ENCODE measurements at places on chromosomes 1 and 21.

DNA sequence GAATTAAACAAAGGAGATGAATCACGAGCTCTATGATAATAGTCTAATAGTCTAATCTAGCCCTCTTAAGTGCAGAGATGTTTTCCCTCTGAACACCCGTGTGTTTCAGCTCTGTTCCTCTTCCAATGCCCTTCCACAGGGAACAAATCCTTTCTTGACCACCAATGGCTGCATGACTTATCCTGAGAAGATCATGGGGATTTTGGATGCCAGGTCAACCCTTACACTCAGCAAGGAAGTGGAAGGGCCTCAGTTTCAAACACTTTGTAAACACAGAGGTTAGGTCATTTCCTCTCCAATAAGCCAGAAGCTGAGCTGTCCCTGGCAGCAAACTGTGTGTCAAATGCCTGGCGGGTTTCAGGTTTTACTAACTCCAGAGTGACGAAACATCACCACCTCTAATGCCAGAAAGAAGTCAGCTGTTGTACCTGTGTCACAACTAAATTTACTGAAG lies 200.0 kb downstream of the GABPA start:
- peak; percentile 72 for DNase-seq

DNA sequence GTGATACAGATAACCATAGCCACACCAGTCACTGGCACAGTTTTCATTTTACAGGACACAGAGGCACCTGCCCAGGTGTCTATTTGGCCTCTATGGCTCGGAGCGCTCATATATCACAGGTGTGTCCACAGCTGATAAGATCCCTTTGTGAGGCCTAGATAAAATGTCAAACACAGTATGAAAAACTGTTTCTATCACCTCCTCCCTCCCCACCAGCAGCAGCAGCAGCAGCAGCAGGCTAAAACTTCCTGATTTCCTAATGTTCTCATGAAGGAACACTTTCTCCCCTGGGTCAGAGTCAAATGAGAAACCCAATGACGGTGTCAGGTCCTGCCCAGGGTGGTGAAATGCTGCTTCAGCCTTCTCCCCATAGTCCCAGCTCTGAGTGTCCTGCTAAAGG lies 24.4 kb downstream of the ELAPOR1 start:
- no peak for DNase-seq

GRCh38 chr1:242212401-242212800 lies 213.5 kb upstream of the MAP1LC3C start:
- DNase-seq, result no peak

- DNase-seq, result no peak
Measured at GRCh38 chr1:7187112-7187493, 401.8 kb downstream of the CAMTA1 start.

- DNase-seq, result peak; percentile 21
Measured at GRCh38 chr1:201385299-201385891, 7.9 kb upstream of the TNNT2 start.

DNA sequence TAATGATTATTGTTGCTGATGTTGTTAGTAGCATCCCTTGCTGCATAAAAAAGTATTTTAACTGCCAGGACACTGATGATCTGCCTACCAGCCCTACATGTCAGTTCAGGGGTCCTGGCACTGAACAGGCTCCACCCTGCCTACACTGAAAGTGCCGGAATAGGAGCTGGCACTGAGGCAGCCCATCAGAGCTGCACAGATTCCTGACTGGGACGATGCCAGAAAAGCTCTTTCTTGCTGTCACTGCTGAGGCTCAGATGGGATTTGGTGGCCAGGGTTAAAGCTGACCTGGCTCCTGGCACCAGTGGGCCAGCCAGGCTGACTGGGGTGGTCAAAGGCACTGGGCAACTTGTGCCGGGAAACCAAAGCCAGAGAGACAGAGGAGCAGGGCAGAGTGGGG lies 6.2 kb upstream of the DISP3 start:
- DNase-seq, result no peak

DNA sequence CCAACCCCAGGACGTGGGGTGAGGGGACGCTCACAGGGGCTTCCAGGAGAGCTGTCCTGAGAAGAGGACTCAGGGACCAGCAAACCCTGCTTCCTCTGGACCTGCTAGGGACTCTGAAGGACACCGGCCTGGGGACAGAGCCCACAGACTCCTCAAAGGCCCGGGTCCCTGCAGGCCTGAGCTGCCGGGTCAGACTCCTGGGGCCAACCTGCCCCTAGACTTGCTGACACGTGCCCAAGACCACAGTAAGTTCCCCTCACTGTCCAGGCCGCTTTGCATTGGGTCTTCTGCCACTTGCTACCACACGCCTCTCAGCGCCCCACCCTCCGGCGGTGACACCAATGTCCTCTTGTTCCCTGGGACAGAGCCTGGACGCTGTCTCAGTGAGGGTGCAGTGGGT lies 106.6 kb upstream of the IFFO2 start:
- DNase-seq, result no peak

GRCh38 chr1:117932576-117932975 lies 3.0 kb downstream of the WDR3 start:
- no peak for DNase-seq

GRCh38 chr1:9689971-9690381 lies 38.4 kb downstream of the PIK3CD start:
- DNase-seq, result peak; percentile 21

DNA sequence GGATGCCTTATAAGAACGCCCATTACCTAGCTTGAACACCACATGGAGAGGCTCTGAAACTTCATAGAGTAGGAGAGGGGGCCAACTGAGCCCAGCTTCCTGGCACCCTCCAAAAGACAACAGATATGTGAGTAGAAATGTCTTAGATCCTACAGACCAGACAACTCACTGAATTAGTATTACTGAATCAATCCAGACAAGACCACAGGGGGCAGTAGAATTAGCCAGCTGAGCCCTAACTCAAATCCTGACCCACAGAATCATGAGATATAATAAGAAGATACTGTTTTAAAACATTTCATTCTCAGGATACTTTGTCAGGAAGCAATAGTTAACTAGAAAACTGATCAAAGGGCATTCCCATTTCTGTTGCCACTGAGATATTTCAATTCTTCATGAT lies 45.8 kb upstream of the C1orf21 start:
- no peak for DNase-seq

DNA sequence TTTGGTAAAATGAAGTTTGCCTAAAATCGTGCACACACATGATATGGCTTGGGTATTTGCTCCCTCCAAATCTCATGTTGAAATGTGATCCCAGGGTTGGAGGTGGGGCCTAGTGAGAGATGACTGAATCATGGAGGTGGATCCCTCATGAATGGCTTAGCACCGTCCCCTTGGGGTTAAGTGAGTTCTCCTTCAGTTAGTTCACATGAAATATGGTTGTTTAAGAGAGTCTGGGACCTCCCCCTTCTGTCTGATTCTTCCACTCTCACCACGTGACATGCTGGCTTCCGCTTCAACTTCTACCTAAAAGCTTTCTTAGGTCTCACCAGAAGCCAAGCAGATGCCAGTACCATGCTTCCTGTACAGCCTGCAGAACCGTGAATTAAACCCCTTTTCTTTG lies 58.4 kb downstream of the SIPA1L2 start:
- peak; percentile 44 for DNase-seq

DNA sequence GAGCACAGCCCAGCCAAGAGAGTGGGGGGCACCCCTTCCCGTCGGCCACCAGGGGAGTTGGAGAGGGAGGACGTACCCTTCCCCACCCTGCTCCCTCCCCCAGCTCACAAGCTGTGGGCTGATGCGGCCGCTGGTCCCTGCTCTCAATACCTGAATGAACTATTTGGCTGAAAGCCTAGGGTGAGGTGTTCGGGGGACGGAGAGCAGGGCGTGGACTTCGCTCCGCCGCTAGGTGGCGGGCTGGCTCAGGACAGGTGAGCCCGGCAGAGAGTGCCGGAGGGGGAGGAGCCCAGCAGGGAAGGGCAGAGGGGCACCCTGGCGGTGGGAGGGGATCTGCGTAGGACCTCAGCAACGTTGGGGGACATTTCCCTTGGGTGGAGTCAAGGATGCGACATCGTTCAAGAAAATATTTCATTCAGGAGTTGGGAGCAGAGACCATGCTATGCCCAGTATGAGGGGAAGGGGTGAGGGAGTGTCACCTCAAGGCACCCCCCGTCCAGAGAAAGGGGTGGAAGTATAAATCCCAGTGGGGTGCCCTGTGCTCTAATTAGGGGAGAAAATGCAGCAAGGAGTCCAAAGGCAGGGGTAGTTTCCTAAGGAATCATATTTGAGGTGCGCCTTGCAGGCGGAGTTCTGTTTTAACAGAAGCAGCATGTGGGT lies 12.0 kb upstream of the RHBG start:
- peak; percentile 25 for DNase-seq

All from fibroblast of skin of abdomen (primary cell).